ENCODE measurements at places on chromosomes 7 and 10. TPM values are rescaled to one million over a fixed set of nuclear protein-coding genes. Genes with fewer than 3 reads are reported as not detected.

Gene AGR3
- total RNA-seq, result not detected

Gene SPDYE8
- total RNA-seq, result not detected

Gene SUN1
- total RNA-seq, result 66.9 TPM

Gene CALN1
- total RNA-seq, result not detected

Gene HOXA6
- 2.1 TPM for total RNA-seq

Gene SUGCT
- 1.8 TPM for total RNA-seq

Gene ARHGEF35
- total RNA-seq, result 0.26 TPM

Gene SPDYE5
- total RNA-seq, result not detected

Gene PIK3CG
- total RNA-seq, result not detected

Gene MLLT10
- 34.2 TPM for total RNA-seq

Gene CDK1
- 91.7 TPM for total RNA-seq

Gene SEC61G
- 401 TPM for total RNA-seq

Data from A549 treated with RU486 at 1 μM for 4 hours (cell line).